ENCODE measurements at places on chromosomes 5 and 9. TPM values are rescaled to one million over a fixed set of nuclear protein-coding genes. Genes with fewer than 3 reads are reported as not detected.

DNA sequence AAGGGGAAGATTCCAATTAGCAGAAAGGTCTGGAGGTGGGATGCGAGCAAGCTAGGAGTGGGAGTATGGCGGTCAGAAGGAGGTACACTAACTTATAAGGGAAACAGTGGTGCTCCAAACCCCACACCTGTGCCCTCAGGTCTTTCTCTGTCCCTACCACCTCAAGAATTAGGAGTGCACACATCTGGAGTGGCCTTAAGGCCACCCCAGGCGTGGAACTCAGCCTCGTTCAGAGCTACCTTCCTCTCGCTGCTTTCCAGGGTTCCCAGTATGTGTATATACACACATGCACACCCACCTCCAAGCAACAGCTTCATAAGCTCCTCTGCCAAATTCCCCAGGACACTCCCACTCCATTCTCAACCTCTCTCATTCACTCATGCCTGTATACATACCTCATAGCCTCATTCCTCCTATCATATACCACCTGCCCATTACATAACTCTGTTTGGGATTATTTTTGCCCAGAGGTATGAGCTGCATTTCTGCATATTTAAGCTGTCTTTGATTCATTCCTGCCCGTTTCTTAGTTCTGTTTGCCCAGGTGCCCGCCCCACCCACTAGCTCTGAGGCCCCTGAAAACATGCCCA lies 118.7 kb downstream of the PSD2 start:
- no peaks in the 10 kb centered on the region for H3K4me1 ChIP-seq
- no peak overlapping the region for H3K4me3 ChIP-seq
- no peak overlapping the region for H3K27ac ChIP-seq

- H3K4me3 ChIP-seq = no peak overlapping the region
- no peaks in the 10 kb centered on the region for H3K36me3 ChIP-seq
- H3K27me3 ChIP-seq = peaks cover 4% of the 10 kb centered on the region
- no peak overlapping the region for H3K27ac ChIP-seq
- no peak for DNase-seq
- peaks cover 2% of the 10 kb centered on the region for H3K4me1 ChIP-seq
These were observed 53.1 kb downstream of the SYK start for GRCh38 chr9:90854637-90855175.

GRCh38 chr5:81058121-81058520 lies 98.0 kb downstream of the RASGRF2 start:
- H3K4me3 ChIP-seq = no peak overlapping the region
- H3K27ac ChIP-seq = no peak overlapping the region
- peaks cover 13% of the 10 kb centered on the region for H3K4me1 ChIP-seq
- H3K36me3 ChIP-seq = peaks cover 13% of the 10 kb centered on the region
- no peak for DNase-seq

- H3K36me3 ChIP-seq = no peaks in the 10 kb centered on the region
- no peak for DNase-seq
These were observed 24.4 kb upstream of the FNIP1 start for GRCh38 chr5:131821221-131821620.

GRCh38 chr5:139481580-139482049 lies 943 bp downstream of the STING1 start:
- H3K4me3 ChIP-seq = peak overlapping the region; percentile 94
- H3K36me3 ChIP-seq = peaks cover 47% of the 10 kb centered on the region
- no peaks in the 10 kb centered on the region for H3K27me3 ChIP-seq

DNA sequence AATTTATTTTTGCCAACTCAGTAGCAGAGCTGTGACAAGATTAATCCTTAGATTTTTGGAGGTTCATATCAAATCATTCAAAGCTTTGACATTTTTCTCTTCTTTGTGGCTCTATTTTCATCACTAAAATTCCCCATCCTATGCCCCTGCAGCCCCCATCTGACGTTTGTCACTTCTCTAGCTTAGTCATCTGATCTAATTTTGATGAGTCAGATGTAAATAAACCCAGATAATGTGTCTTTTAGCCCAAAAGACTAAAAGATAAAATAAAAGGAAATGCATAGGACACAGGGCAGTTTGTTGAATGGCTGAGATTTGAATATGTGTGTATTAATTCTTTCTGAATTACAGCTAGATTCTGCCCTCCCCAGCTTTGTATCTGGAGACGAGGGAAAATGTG lies 897 bp upstream of the HSPB3 start:
- H3K27ac ChIP-seq = no peak overlapping the region
- no peaks in the 10 kb centered on the region for H3K36me3 ChIP-seq
- no peak overlapping the region for H3K4me3 ChIP-seq

DNA sequence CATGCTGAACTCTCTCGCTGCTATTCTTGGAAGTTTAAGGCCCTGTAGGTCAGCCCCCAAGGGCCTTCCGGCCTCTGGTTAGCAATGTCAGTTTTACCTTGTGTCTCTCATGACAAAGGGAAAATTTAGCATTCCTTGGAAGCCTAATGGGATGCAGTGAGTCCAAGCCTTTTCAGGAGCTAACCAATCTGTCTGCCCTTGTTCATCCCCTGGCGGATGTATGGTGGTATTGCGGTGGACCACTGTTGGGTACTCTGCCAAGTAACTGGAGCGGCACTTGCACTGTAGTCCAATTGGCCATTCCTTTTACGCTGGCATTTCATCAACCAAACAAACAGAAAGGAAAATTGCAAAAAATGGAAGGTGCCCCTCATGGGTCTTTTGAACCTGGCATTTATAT lies 318.4 kb upstream of the NMUR2 start:
- DNase-seq = no peak
- H3K27me3 ChIP-seq = no peaks in the 10 kb centered on the region
- H3K36me3 ChIP-seq = no peaks in the 10 kb centered on the region
- no peak overlapping the region for H3K27ac ChIP-seq

DNA sequence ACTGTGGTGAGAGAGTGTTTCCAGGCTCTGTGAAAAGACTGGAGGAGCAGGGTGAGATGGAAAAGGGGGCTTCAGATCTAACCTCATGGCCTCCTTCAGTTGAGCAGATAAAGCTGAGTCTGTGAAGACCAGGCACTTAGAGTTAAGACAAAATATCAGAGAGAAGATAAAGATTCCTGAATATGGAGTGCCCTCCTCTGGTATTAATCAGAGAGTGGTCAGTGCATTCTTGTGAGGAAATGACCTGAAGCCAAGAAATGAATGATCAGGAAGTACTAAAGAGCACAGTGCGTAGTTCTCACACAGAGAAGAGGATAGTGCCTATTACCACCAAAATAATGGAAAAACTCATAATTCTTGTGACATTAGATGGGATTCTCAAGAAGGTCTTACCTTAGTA lies 1417.0 kb upstream of the ACO1 start:
- DNase-seq = no peak
- no peaks in the 10 kb centered on the region for H3K4me1 ChIP-seq
- no peaks in the 10 kb centered on the region for H3K36me3 ChIP-seq

DNA sequence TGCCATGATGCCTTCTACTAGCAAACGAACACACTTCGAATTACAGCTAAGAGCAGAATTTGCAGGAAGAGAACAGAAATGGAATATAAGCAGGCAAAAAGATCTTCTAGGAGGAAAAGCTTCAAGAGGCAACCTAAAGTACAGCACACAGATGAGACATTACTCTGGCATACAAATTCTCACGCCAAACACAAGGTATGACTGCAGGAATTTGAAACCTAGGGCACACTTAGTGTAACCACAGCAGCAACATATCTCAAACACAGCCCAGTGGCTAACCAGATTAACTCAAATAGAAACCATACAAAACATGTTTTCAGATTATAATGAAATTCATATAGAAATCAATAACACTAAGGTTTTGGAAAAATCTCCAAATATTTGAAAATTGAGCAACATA lies 481.0 kb upstream of the RGMB start:
- no peak overlapping the region for H3K27ac ChIP-seq
- no peaks in the 10 kb centered on the region for H3K36me3 ChIP-seq
- no peaks in the 10 kb centered on the region for H3K4me1 ChIP-seq
- DNase-seq = no peak

GRCh38 chr5:174083056-174083827 lies 37.7 kb downstream of the NSG2 start:
- no peak overlapping the region for H3K4me3 ChIP-seq
- no peak overlapping the region for H3K27ac ChIP-seq
- H3K36me3 ChIP-seq = no peaks in the 10 kb centered on the region
- no peak for DNase-seq
- H3K27me3 ChIP-seq = peaks cover 3% of the 10 kb centered on the region

The BHMT2 gene
- total RNA-seq = not detected

The LPAR1 gene
- total RNA-seq = not detected

The UBE2B gene
- 124 TPM for total RNA-seq

Measured in activated CD4-positive, alpha-beta memory T cell treated with anti-CD3 and anti-CD28 coated beads for 36 hours (primary cell).